ENCODE measurements at places on chromosomes 5 and 9. TPM values are rescaled to one million over a fixed set of nuclear protein-coding genes. Genes with fewer than 3 reads are reported as not detected.

The OBP2B gene
- not detected for total RNA-seq

The GBGT1 gene
- 19.9 TPM for total RNA-seq

The TSSK1B gene
- not detected for total RNA-seq

The TMEFF1 gene
- total RNA-seq = 0.37 TPM

The CCL27 gene
- total RNA-seq = 0.33 TPM

The TAS2R1 gene
- not detected for total RNA-seq

The KIF27 gene
- total RNA-seq = 6.1 TPM

The KIF24 gene
- total RNA-seq = 0.74 TPM

The CDH6 gene
- total RNA-seq = 7.6 TPM

The GPR151 gene
- total RNA-seq = not detected

The SLC36A2 gene
- not detected for total RNA-seq

The KIF12 gene
- total RNA-seq = not detected

The PTCD2 gene
- total RNA-seq = 9.9 TPM

The PCDHGA2 gene
- 7.4 TPM for total RNA-seq

The ORM2 gene
- not detected for total RNA-seq

The SCGB3A2 gene
- total RNA-seq = not detected

The PTPDC1 gene
- total RNA-seq = 13.7 TPM

The TMEM252 gene
- total RNA-seq = not detected

The PCDHA2 gene
- total RNA-seq = not detected

The FUBP3 gene
- 39.2 TPM for total RNA-seq

The TPPP gene
- 10.8 TPM for total RNA-seq

The CTXN3 gene
- not detected for total RNA-seq

The FCN2 gene
- total RNA-seq = not detected

The CYLC2 gene
- total RNA-seq = not detected

The MYORG gene
- 30.6 TPM for total RNA-seq

The RAPGEF1 gene
- total RNA-seq = 90.8 TPM

The DMRTA1 gene
- total RNA-seq = 0.09 TPM

The RAB3C gene
- 11.7 TPM for total RNA-seq

The CCDC192 gene
- total RNA-seq = not detected

The INSL6 gene
- total RNA-seq = not detected

The PCDHA9 gene
- 0.14 TPM for total RNA-seq

The HAPLN1 gene
- total RNA-seq = 0.14 TPM

The P4HA2 gene
- 58.8 TPM for total RNA-seq

The SIGMAR1 gene
- 48.5 TPM for total RNA-seq

The SPINK7 gene
- not detected for total RNA-seq

The GABBR2 gene
- not detected for total RNA-seq
